ENCODE measurements at places on chromosomes 5 and 9.

- no peak for DNase-seq
Observed at GRCh38 chr5:132392978-132393825, 23.7 kb downstream of the SLC22A5 start.

- DNase-seq: peak; percentile 66
Observed at GRCh38 chr5:159444441-159445082, 114.3 kb upstream of the IL12B start.

GRCh38 chr5:66440202-66440680, 156.0 kb upstream of the MAST4 start:
- DNase-seq: peak; percentile 75

DNA sequence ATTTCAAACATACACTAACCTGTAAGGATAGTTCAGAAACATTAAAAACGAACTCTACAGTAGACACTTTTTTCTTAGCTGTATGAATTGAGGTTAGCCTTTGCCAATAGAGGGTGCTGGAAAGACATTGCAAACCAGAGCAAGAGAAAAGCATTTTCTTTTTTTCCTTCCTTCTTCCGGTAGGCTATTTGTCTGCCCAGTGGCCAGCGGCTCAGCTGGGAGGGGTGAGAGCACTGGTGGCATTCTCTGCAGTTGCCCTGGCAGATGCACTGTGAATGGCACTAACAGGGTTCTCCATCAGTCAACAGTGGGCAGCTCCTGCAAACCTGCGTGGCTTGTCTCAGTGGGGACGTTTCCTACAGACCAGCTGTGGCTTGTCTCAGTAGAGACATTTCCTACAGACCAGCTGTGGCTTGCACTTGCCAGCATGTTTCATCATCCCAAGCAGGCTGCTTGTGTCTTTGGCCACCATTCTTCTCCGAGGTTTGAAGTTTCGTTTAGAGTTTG, 984.5 kb upstream of the CDH18 start:
- DNase-seq: peak; percentile 18

DNA sequence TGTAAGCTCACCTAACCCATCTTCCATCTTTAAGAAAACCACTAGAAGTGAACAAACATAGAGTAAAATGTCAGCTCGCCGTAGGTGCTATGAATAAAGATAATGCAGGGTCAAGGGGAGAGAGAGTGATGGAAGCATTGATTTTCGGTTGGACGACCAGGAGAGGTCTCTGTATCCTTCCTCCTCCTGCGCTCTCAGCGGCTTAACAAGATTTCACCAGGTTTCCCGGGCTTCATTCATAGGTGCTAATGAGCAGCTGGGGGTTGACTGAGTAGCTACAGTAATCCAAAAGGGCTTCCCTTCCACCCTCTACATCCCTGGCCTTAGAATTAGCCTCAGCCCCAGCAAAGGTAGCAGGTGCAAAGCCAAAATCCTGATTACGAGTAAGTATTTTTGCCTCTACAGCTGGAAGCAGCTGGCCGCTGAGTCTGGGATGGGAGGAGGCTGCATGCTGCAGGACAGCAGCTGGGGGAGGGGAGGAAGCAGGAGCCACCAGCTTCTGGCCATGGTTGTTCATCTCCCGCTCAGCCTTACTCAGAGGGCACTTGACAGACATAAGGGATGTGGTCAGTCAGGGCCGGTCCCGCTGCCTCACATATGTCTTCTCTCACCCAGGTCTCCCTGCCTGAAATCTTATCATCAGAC, 112.0 kb upstream of the IL12B start:
- no peak for DNase-seq

- peak; percentile 51 for DNase-seq
Observed at GRCh38 chr5:143008809-143009521, 238.8 kb downstream of the ARHGAP26 start.

- DNase-seq: no peak
Observed at GRCh38 chr5:12480487-12480886, 576.2 kb upstream of the CTNND2 start.

- DNase-seq: no peak
Observed at GRCh38 chr9:4070266-4070665, 229.6 kb downstream of the GLIS3 start.

DNA sequence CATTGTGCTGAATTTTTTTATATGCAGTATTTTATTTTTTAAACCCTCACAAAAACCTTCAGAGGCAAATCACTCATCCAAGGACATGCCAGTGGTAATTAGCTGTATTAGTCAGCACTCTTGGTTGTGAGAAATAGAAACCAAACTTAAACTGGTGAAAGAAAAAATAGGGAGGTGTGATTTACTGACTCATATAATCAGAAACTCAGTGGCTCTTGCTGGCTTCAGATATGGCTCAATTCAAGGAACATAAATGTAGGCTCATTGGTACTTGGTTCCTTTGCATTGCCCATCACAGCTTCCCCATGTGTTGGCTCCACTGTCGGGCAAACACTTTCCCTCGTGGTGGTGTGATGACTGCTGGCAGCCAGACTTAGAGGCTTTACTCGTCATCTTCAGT, 497.2 kb downstream of the MAT2B start:
- DNase-seq: peak; percentile 55

DNA sequence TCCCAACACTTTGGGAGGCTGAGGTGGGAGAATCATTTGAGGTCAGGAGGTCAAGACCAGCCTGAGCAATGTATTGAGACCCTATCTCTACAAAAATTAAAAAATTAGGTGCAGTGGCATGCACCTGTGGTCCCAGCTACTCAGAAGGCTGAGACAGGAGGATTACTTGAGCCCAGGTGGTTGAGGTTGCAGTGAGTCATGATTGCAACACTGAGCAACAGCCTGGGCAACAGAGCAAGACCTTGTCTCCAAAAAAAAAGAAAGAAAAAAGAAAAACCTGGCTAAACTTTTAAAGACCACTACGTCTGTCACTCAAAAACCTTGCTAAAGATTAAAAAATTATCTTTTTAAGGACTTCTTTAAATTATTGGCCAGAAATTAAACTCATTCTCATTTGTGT, 59.8 kb upstream of the ABCA1 start:
- no peak for DNase-seq

DNA sequence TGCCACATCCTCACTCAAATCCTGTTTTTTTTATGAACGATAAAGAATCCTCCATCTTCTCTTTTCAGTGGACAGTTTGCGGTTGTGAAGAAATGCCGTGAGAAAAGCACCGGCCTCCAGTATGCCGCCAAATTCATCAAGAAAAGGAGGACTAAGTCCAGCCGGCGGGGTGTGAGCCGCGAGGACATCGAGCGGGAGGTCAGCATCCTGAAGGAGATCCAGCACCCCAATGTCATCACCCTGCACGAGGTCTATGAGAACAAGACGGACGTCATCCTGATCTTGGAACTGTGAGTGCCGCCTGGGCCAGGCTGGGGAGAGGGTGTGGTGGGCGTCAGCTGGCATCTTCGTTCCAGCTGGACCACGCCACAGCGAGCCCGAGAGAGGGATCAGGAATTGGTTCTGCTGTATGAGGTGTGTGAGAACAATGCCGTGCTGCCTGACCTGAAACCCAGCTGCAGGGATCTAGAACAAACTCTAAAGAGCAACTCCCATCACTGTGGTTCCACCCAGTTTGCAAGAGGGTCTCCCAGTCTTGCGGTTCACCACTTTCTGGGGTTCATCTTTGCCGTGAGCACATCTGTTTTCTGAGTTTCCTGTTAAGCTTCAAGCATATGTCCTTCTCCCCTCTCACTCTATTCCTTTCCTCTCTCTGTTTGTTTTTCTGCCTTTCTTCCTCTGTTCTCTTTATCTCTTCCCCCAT, 107.4 kb downstream of the DAPK1 start:
- DNase-seq: no peak

DNA sequence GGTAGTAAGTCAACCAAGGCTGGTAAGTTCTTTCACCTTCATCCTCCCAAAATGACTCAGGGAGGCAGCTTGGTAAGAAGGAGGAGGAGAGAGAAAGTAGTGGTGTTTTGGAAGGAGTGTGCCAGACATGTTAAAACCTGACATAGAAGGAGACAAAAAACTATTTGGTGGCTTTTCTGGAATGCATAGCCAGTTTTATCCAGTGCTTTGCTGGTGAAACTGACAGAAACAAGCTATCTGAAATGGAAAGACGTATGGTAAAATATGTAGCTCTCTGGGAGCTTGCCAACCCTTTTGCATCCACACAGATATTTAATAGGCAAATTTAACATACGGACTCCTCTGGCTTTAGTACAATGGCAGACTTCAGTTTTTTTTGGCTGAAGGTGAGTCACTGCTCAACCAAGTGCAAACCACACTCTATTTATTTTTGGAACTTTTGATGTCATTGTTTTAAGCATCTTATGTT, 45.4 kb downstream of the RAB14 start:
- DNase-seq: peak; percentile 76

DNA sequence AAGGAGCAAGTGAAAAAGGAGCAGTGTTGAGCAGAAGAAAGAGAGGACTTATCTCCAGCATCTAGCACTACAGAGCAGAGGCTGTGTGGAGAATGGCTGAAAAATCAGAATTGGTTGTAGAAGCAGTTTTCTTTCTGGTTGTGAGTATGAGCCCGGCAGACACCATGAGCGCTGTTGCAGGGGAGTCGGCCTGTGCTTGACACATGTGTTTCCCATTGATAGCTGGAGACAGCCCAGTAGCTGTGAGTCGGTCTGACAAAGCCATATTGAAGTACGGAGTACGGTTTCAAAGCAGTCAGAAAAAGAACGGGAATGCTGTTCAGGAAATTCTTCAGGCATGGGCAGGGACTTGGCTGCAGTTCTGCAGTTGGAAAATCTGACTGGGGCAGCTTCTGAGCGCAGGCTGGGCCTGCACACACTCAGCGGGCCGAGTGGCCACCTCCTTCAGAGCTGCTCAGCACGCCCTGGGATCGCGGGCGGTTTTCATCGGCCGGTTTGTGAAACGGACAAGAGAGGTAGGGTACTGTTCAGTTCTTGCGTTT, at the start of gene SGCD:
TSS of gene SGCD (plus strand) at position 447 of the 542 bp plus-strand sequence.
- DNase-seq: peak; percentile 94

GRCh38 chr5:149886692-149887470, 57.7 kb downstream of the PDE6A start:
- peak; percentile 54 for DNase-seq

GRCh38 chr9:107390778-107391177, 98.8 kb downstream of the KLF4 start:
- peak; percentile 20 for DNase-seq

GRCh38 chr5:167071981-167072610, 1219.3 kb upstream of the WWC1 start:
- DNase-seq: peak; percentile 16

- DNase-seq: peak; percentile 80
Observed at GRCh38 chr5:121189342-121190305, 662.1 kb upstream of the FTMT start.

DNA sequence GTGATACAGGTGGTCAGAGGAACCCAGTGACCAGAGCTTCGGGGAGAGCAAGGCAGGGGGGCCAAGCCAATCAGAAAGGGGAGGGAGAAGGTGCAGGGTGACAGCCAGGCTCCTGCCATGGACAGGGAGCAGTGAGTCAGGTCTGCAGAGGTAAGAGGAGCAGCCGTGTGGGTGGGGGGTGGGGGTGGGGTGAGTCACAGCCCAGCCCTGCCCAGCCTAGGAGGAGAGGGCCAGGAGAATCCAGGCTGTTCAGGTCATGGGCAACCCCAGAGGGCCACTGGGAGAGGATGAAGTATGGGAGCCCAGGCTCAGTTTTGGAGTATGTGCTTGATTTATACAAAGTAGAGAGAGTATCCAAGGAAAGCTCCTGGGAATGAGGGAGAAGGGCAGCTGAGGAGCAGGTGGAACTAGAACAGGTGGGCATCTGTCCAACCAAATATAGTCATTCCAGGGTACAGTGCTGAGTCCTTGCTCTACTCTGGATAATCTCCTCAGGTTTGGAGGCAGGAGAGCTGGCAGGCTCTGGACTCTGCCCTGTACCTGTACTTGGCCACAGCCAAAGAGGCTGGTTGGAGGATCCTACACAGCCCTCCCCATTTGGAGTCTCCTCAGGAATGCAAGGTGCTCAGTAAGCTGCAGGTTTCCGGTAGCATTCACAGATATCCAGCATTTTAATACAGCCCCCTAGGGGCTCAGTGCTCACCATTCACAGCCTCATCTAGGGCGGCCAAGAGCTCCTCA, 1.6 kb downstream of the HBEGF start:
- DNase-seq: peak; percentile 42

DNA sequence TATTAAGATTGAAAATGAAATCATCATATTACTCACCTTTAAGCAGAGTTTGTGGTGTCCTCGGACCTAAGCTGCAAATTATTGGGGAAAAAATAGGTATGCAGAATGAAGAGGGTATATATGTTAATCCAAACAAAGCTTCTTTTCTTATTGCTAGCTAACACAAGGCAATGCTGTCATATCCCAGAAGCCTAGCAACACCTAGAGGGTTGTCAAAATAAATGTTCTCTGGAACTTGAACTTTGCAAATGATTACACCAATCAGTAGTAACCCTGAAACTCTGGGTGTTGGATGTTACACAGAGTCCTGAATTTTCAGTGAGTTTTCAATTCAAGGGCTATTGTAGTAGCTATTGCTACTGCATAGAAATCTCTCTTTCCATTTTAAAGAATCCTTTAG, at the start of gene C6:
TSS of gene C6 (minus strand) at position 193 of the 400 bp plus-strand sequence. CDS start 10,302 bp downstream, outside the sequence.
- DNase-seq: no peak

- DNase-seq: no peak
Observed at GRCh38 chr9:119091074-119091473, 278.2 kb downstream of the BRINP1 start.

- DNase-seq: no peak
Observed at GRCh38 chr5:76319673-76320072, 83.4 kb upstream of the IQGAP2 start.

DNA sequence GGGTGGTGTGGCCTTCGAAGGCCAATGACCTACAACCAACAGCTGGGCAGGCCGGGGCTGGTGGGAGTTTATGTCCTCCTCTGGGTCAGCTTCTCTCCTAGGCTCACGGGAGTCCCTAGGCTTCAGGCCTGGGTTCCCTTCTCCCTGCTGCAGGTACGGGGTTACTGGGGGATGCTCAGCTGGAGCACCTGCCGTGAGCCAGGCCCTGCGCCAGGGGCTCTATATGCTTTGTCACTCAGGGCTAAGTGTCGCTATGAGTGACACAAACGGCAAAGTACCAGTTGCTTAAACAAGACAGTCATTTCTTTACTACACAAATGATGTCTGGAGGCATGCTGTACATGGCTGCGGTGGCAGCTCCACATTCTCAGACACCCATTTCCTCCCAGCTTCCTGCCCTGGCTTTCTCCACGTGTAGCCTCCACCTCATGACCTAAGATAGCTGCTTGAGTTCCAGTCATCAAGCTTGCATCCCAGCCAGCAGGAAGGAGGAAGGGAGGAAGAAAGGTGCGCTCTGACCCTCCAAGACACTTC, 22.5 kb upstream of the NINJ1 start:
- no peak for DNase-seq

GRCh38 chr5:99000876-99001275, 72.1 kb upstream of the CHD1 start:
- DNase-seq: no peak

- no peak for DNase-seq
Observed at GRCh38 chr9:86589273-86589672, 235.1 kb upstream of the TUT7 start.

- no peak for DNase-seq
Observed at GRCh38 chr5:79853028-79853427, 138.0 kb downstream of the MTX3 start.

DNA sequence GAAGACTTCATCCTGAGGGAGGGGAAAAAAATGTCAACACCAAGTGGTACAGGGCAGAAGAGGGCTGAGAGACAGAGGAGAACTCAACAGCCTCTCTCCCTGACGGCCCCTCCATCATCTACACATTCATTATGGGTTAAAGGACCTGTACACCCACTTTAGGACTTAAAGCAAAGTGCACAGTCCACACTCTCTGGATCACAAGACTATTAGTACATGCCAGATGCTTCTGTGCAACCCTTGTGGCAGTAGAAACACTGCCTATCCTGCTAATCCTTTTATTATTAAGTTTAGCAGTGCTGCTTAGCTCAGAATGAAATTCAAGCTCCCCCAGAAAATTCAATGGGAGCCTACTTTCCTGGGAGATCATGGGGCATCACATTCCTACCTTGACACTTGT, 1.9 kb downstream of the FRMD3 start:
- no peak for DNase-seq

All from fibroblast of skin of back (primary cell).